Caki2 (cell line): ENCODE measurements at places on chromosomes 13 and 19. TPM values are rescaled to one million over a fixed set of nuclear protein-coding genes. Genes with fewer than 3 reads are reported as not detected.
A peak's percentile ranks its signal among the peaks of the same experiment; 100 is the strongest.

- DNase-seq = no peak
Observed at GRCh38 chr13:111389621-111390521, 69.4 kb downstream of the TEX29 start.

DNA sequence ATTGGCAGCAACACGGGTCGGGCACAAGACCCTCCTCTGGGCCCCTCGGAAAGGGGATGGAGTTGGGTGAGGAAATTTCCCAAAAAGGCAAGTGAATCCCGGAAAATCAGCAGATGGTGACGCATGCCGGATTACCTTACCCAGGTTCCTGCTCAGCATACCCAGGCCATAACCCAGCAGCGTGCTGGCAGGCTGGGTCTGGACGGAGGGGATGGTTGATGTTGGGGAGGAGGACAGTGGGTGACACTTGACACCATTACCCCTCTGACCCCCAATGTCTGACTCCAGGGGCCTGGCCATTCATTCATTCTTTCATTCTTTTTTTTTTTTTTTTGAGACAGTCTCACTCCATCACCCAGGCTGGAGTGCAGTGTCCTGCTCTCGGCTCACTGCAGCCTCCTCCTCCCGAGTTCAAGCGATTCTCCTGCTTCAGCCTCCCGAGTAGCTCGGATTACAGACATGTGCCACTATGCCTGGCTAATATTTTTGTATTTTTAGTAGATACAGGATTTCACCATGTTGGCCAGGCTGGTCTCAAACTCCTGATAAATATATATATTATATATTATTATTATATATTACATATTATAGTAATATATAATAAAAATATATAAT lies 799 bp downstream of the PVR start:
- DNase-seq = peak; percentile 75

DNA sequence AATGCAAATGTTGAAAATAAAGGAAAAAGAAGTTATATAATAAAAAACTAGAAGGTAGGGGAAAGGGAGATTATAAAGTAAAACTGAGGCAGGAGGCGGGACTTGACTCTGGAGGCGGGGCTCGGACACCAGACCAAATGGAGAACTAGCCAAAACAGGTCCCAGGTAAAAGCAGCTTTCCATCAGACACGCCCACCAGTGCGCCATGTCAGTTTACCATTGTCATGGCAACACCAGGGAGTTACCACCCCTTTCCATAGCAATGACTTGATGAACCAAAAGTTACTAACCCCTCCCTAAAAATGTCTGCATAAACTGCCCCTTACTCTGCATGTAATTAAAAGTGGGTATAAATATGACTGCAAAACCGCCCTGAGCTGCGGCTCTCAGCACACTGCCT lies 70.9 kb downstream of the PEPD start:
- no peak for DNase-seq

DNA sequence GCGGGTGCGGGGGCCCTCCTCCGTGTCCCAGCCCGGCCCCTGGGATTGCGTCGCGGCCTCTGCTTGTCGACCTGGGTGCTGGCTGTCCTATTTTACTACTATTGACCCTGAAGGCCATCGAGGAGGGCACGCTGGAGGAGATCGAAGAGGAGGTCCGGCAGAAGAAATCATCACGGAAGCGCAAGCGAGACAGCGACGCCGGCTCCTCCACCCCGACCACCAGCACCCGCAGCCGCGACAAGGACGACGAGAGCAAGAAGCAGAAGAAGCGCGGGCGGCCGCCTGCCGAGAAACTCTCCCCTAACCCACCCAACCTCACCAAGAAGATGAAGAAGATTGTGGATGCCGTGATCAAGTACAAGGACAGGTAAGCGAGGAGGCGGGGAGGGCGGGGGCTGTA lies 48.1 kb upstream of the LDLR start:
- DNase-seq = no peak

- DNase-seq = no peak
Observed at GRCh38 chr19:32977280-32977679, 5.2 kb downstream of the FAAP24 start.

ZNF491 gene
- total RNA-seq = 0.41 TPM in 1 of 2 replicates, not detected in the other
